Endothelial cell (in vitro differentiated cells): ENCODE measurements at places on chromosomes 16 and 17. TPM values are rescaled to one million over a fixed set of nuclear protein-coding genes. Genes with fewer than 3 reads are reported as not detected.

DNA sequence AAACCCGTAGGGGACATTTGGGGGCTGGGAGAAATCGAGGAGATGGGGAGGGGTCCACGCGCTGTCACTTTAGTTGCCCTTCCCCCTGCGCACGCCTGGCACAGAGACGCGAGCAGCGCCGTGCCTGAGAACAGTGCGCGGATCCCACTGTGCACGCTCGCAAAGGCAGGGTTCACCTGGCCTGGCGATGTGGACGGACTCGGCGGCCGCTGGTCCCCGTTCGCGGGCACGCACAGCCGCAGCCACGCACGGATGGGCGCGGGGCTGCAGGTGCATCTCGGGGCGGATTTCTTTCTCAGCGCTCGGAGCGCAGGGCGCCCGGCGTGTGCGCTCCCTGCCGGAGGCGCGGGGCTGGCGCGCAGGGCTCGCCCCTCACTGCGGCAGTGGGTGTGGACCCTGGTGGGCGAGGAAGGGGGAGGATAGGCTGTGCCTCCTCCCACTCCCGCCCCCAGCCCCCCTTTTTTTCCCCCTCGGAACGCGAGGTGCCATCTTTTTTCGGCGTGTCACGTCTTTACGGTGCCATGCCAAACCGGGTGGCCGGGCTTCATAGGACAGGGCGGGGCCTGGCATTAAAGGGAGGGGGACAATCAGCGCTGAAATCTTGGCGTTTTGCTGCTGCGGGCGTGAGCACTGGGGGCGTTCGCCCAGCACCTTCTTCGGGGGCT lies 1.1 kb downstream of the MAPT start:
- H3K4me1 ChIP-seq = peaks cover 6% of the 10 kb centered on the region
- no peak overlapping the region for H3K27ac ChIP-seq
- DNase-seq = no peak

DNA sequence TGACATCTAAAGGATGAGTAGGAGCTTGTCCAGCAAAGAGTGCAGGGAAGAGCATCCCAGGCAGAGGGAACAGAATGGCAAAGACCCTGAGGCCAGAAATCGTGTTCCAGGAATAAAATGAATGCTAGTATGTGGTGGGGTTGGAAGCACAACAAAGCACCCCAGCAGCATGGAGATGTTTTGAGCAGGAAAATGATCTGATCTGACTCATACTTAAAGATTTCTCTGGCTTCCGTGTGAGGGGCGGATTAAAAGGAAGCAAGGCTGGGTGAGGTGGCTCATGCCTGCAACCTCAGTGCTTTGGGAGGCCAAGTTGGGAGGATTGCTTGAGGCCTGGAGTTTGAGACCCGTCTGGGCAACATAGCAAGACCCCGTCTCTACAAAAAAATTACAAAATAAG lies 2.3 kb downstream of the SLC5A11 start:
- DNase-seq = no peak
- no peak overlapping the region for H3K27ac ChIP-seq
- no peaks in the 10 kb centered on the region for H3K4me1 ChIP-seq
- peaks cover 6% of the 10 kb centered on the region for H3K27me3 ChIP-seq

DNA sequence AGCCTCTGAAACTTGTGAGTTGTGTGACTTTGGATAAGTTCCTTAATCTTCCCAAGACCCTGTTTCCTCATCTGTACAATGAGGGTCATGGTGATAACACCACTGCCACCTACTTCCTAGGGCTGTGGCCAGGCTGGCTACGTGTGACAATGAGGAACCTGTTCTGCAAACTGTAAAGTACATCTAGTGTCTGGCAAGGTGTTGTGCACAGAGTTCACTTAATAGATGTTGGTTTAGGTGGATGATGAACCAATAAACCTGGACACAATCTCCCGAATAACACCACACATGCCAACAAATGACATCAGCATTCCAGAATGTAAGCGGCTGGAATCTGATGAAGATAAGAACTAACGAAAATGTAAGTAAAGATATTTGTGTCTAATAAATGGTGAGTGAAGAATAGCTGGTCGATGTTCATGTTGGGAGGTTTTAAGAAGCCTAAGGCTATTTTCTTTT lies 82.3 kb downstream of the MARCHF10 start:
- peaks cover 30% of the 10 kb centered on the region for H3K4me1 ChIP-seq
- H3K36me3 ChIP-seq = no peaks in the 10 kb centered on the region
- H3K27ac ChIP-seq = no peak overlapping the region

- H3K4me3 ChIP-seq = peak overlapping the region; percentile 74
- DNase-seq = no peak
- H3K27me3 ChIP-seq = peaks cover 8% of the 10 kb centered on the region
- H3K4me1 ChIP-seq = peaks cover 9% of the 10 kb centered on the region
- no peak overlapping the region for H3K27ac ChIP-seq
These were observed 7.8 kb downstream of the FLII start for GRCh38 chr17:18250708-18251107.

- no peak for DNase-seq
- H3K27ac ChIP-seq = no peak overlapping the region
- no peak overlapping the region for H3K4me3 ChIP-seq
- no peaks in the 10 kb centered on the region for H3K27me3 ChIP-seq
- no peaks in the 10 kb centered on the region for H3K36me3 ChIP-seq
These were observed 56.4 kb downstream of the CHD9 start for GRCh38 chr16:53111078-53111791.

DNA sequence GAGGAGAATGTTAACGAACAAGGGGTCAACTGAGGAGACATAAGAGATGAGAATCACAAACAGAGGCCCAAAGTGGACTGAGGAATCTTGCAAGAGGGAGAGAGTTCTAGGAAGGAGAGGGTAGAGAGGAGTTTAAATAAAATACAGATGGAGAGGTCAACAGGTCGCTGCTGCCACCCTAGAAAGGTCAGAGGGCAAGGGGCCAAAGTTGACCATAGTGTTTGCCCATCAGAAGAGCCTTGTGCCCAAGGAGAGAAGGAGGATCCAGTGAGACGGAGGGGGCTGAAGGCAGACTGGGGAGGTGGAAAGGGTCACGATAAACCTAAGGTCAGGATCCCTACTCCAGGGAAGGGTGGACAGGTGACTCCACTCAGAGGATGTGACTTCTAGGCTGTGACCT lies 6.9 kb upstream of the ITGA3 start:
- no peaks in the 10 kb centered on the region for H3K36me3 ChIP-seq
- DNase-seq = no peak
- peak overlapping the region; percentile 27 for H3K4me3 ChIP-seq

DNA sequence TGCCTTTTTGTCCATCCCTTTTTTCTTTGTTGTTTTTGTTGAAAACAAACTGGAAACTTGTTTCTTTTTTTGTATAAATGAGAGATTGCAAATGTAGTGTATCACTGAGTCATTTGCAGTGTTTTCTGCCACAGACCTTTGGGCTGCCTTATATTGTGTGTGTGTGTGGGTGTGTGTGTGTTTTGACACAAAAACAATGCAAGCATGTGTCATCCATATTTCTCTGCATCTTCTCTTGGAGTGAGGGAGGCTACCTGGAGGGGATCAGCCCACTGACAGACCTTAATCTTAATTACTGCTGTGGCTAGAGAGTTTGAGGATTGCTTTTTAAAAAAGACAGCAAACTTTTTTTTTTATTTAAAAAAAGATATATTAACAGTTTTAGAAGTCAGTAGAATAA lies 4.9 kb downstream of the SOX9 start:
- H3K4me1 ChIP-seq = peaks cover 8% of the 10 kb centered on the region
- no peak for DNase-seq
- peaks cover 11% of the 10 kb centered on the region for H3K36me3 ChIP-seq
- no peak overlapping the region for H3K27ac ChIP-seq
- peaks cover 2% of the 10 kb centered on the region for H3K27me3 ChIP-seq

GRCh38 chr17:45149669-45150664 lies 1.7 kb downstream of the HEXIM1 start:
- peaks cover 3% of the 10 kb centered on the region for H3K36me3 ChIP-seq
- peak overlapping the region; percentile 99 for H3K4me3 ChIP-seq
- H3K4me1 ChIP-seq = peaks cover 26% of the 10 kb centered on the region
- H3K27ac ChIP-seq = peak overlapping the region; percentile 86
- peak; percentile 42 for DNase-seq

- no peak overlapping the region for H3K27ac ChIP-seq
- H3K27me3 ChIP-seq = peaks cover 2% of the 10 kb centered on the region
- DNase-seq = no peak
These were observed 51.6 kb downstream of the NUP93 start for GRCh38 chr16:56781528-56781961.

COX6A2 gene
- not detected for total RNA-seq

LRRC36 gene
- total RNA-seq = 24.1 TPM

EVPL gene
- not detected for total RNA-seq

SRR gene
- total RNA-seq = 27.8 TPM

GNAO1 gene
- 0.69 TPM for total RNA-seq

ERBB2 gene
- 49.0 TPM for total RNA-seq

DRC3 gene
- total RNA-seq = 4.3 TPM
